NCI-H2081 treated with DMSO at 0.1 percent for 48 hours (cell line): ENCODE measurements at places on chromosomes 6 and 20.

DNA sequence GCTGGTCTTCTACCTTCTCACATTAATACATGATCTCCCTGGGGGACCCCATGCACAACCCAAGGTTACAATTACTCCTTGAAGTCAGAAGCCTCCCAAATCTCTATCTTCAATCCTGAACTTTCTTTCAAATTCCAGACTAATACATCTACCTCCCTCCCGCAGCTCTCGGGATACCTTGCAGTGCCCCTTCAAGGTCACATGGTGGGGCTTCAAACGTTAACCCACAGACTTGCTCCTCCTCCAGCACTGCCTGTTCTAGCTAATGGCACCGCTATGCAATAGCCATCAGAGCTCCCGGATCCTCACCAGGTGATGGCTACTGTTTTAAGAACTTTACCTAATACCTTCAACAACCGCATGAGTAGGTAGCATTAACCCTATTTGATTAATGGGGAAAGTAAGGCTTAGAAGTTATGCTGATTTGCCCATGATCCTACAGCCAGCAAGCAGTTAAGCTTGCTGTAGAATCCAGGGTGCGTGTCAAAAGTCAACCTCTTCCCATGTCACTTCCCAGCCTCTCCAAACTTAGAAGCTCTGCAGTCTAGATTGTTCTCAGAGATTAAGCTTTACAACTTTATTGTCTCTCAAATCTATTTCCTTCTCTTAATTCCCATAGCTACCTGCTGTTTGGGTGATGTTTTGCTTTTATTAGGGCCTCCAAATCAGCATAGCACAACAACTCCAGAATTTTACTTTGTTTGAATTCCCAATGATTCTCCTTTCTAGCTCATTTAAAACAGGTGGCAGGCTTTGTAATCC lies 44.7 kb downstream of the PLAGL1 start:
- DNase-seq: no peak

GRCh38 chr6:169075211-169075914 lies 178.3 kb downstream of the THBS2 start:
- DNase-seq: no peak

GRCh38 chr6:164744301-164744700 lies 565.1 kb downstream of the C6orf118 start:
- DNase-seq: no peak

GRCh38 chr6:138107078-138107751 lies at the start of gene PERP:
TSS of gene PERP (minus strand) at chr6:138107419. CDS start at chr6:138107340, 79 bp downstream.
- DNase-seq: no peak

- DNase-seq: no peak
Measured at GRCh38 chr6:93176070-93176469, 243.3 kb downstream of the EPHA7 start.

- DNase-seq: no peak
Measured at GRCh38 chr6:38078671-38079070, 259.1 kb downstream of the ZFAND3 start.

GRCh38 chr20:4573564-4574355 lies 147.9 kb upstream of the PRND start:
- DNase-seq: no peak
